Neuronal stem cell (in vitro differentiated cells): ENCODE measurements at places on chromosomes 7 and 10.

DNA sequence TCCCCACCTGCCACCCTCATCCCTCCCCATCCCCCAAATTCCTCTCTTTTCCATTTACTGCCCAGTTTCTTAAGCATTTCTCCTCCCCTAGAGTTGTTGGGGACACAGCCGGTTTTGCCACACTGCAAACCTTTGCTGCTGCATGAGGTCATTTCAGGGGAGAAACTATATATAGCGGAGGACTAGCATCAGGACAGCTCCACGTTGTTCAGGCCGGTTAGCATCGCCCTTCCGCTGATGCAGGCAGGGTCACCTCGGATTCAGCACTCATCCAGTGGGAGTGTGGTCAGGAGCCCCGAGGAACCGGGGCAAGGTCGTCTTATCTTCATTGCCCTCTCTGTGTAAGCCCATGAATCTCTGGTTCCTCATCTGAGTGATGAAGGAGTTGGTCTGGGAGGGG is 15.6 kb downstream of the UBTD1 start:
- no peak for DNase-seq

GRCh38 chr10:32189400-32190084 is 133.3 kb upstream of the KIF5B start:
- no peak for DNase-seq

DNA sequence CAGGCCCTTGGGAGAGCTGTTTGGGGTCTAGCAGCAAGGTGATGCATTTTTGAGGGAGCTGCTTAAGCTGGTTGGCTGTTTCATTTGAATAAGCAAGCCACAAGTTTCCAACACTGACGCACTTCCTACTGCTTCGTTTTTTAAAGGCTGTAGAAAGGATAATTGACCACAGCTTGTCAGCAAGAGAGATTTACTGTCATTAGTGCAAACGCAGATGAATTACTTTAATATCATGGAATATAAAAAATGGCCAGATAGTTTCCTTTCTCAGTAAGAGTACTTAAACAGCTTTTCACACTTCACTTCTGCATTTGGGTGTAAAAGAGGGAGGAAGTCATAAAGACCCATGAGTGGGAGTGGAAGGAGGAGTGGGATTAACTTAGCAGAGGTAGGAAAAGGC is 61.5 kb downstream of the FZD1 start:
- DNase-seq, result no peak

DNA sequence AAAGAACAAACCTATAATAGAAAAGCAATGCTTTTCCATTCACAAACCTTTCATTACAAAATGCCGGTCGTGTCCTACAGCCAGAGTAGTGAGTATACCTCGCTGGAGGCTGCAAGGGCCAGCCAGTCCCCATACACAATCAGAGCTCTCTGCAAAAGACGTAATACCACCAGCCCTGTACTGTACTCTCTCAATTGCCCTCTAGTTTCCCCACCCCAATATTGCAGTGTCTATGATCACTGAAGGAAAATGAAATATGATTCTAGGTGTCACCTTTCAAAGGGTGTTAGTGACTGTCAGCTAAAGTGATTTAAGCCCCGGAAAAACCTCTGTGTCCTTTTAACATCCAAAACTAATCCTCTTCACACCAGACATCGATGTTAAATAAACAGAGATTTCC is 24.8 kb downstream of the PLXNA4 start:
- no peak for DNase-seq
